Ecto neural progenitor cell (in vitro differentiated cells): ENCODE measurements at places on chromosomes 11 and 22.

- no peak for DNase-seq
Measured at GRCh38 chr11:83709434-83709833, 423.3 kb upstream of the CCDC90B start.

DNA sequence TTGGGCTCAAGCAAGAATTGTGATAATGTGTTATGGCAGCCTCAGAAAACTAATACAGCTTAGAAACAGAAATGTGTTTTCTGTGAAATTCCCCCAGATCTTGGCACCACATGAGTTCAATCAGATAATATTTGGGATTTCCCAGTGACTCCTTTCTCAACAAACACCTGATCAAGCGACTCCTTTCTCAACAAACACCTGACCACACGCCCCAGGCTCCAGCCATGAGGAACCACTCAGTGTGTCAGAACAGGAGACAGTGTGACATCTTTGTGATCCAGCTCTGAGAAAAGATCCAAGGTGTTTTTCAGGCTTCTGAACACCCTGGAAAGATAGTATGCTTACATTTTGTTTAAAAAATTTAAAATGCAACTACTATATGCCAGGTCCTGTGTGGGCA is 1.9 kb upstream of the UVRAG start:
- no peak for DNase-seq

DNA sequence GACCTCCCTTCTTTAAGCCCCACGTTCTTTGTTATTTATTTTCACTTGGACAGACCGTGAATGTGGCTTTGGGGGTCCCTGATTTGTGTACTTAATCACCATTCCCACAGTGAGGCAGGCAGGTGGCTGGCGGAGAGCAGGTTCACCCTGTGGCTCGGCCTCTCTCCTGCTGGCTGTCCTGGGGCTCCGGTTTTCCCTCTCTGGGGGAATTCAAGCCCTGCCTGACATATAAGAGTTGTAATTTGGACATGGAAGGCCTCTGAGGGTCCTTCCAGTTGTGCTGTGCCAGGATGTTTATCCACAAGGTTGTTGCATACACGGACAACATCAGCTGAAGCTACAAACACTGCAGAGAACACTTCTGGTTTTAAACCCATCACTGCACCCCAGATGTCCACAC is 824.5 kb downstream of the TBC1D22A start:
- no peak for DNase-seq

DNA sequence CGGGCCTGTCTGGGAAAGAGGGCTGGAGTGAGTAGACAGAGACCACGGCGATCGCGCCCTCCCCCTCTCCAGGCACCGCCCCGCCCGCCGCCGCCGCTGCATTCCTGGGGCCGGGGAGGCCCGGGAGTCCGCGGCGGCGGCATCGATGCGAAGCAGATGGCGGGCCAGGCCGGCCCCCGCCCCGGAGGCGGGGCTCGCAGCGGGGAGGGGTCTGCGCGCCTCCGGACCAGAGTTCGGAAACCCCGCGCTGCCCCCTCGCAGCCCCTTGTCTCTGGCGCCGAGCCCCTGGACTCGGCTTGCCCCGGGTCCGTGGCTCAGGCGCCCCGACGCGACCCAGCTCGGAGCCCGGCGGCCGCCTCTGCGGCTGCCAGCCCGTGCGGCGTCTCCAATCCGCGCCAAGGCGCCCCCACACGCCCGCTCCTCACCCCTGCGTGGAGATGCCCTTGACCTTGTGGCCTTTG is 1.3 kb downstream of the SCARF2 start:
- DNase-seq = peak; percentile 76

DNA sequence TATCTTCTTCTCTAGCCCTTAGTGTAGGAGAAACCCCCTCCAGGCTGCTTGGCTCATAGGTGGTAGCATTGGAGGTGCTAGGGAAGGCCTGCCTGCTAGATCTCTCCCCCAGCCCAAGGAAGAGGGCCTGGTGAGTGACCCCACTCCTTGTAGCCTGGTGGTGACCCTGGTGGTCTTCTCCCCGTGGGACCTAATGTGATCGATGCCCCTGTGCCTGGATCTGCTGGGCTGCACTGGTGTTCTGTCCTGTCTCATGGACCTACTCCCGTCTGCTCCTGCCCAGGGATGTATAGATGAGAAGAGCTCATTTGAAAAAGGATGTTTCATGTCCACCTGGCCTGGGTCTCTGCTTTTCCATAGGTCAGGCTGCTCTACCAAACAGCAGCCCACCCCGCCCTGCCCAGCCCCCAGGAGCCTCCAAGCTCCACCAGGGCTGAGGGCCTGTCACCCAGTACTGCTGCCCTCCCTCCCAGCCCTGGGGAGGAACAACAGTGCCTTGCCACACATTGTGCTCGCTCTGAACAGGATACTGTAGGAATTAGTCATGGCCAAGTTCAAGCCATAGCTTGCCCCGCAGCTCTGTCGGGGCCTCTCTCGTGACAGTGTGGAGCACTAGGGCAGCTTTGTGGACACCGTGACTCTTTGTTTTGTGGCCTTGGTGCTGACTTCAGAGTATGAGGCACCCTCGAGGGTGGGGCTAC is 19.7 kb downstream of the SLC37A2 start:
- no peak for DNase-seq

DNA sequence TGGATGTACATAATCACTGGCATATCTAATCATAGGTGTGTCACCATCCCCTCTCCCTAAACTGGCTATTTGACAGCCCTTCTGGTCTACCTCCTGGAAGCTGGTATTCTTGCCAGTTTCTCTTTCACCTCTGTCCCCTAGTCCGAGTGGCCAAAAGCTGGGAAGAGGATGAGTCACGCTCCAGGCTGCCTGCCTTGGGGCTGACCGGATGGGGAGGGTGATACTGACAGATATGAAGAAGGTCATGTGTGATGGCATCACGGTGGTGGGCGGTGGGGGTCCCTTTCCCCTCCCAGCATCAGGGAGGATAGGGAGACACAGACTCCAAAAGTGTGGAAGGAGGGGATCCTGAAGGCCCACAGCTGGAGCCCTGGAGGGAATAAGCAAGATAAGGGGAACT is 4.8 kb downstream of the OAF start:
- no peak for DNase-seq

- no peak for DNase-seq
Measured at GRCh38 chr11:72525466-72525865, 91.1 kb upstream of the CLPB start.

GRCh38 chr11:88619071-88619425 is 281.5 kb upstream of the CTSC start:
- no peak for DNase-seq

- no peak for DNase-seq
Measured at GRCh38 chr11:6992026-6992425, 28.1 kb downstream of the ZNF214 start.

DNA sequence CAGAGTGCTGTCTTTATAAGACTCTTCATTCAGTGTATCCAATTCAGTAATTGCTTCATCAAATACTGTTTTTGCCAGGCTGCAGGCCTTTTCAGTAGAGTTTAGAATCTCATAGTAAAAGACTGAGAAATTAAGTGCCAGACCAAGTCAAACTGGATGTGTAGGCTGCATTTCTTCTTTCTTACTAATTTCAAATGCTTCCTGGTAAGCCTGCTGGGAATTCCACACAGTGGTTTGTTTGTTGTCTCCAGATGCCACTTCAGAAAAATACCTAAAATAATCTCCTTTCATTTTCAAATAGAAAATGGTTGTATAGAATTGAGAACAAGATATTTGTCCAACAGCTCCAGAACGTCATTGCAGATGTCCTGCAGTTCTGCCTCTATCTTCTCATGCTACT is 34.7 kb downstream of the LDHAL6A start:
- DNase-seq = no peak
